Right lobe of liver (tissue), 6 donors: ENCODE measurements at places on chromosomes 1 and 21.

DNA sequence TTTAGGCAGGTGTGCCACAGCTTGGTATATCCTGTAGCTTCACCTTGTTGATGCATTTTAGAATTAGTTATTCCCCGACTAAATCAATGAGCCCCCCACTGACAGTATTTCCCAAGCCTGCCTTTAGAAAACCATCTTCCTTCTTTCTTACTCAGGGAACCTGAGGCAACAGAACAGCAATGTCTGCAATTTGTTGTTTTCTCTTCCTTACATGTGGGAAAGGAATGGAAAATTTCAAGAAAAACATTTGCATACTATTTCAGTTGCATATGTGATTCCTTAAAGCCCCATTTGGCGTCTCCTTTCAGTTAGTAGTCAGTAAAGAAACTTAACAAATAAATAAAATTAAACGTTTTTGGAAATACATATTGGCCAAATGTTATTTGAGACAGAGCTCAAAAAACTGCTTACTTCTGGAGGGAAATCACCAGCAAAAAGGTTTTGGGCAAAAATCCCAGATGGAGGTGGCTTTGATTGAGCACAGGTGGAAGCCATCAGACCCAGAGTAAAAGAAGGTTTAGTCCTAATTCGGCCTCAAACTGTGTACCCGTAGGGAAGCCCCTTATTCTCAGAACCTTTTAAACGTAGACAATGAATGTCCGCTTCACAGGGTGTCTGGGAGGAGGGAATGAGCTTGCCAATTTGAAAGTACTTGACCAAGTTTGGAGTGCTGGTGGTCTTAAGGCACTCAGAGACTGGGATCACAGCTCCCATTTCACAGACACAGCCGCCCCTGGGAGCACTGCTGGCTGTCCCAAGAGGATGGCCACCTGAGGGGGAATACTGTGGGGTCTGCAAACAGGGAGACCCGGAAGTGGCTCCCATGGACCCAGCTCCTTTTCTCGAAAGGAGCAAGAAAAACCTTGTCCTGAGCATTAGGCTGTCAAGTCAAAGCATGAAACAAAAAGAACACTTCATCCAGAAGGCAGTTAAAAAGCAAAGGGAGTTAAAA lies 9.4 kb downstream of the LHX4 start:
- no peak for DNase-seq

- DNase-seq = no peak
Observed at GRCh38 chr1:218557731-218558130, 212.6 kb downstream of the TGFB2 start.

GRCh38 chr1:162023547-162024501 lies at the start of gene OLFML2B:
OLFML2B (minus strand) TSS chr1:162023869; CDS start chr1:162023430, 439 bp downstream.
- DNase-seq = peak; percentile 75

GRCh38 chr1:6584126-6585080 lies 4.6 kb downstream of the ZBTB48 start:
- DNase-seq = no peak

- DNase-seq = peak; percentile 17
Observed at GRCh38 chr1:43438953-43439581, 14.7 kb downstream of the HYI start.

GRCh38 chr1:60581455-60582220 lies 500.7 kb upstream of the NFIA start:
- DNase-seq = no peak

DNA sequence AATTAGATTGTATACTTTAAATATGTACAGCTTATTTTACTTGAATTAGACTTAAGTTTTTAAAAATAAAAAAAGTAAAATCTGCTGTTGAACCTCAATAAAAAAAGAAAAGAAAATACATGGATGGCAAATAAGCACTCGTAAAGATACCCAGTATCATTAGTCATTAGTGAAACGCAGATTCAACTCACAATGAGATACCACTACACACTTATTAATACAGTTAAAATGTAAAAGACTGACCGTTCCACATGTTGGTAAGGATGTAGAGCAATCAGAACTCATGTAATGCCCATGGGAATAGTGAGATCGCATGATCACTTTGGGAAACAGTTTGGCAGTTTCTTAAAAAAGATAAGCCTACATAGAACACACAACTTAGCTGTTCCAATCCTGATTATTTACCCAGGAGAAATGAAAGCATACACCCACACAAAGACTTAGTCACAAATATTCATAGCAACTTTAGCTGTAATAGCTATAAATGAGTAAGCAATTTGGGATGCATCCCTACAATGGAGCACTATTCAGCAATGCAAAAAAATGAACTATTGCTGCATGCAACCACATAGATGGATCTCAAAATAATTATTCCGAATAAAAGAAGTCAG lies 7.3 kb downstream of the SH2D1B start:
- no peak for DNase-seq

DNA sequence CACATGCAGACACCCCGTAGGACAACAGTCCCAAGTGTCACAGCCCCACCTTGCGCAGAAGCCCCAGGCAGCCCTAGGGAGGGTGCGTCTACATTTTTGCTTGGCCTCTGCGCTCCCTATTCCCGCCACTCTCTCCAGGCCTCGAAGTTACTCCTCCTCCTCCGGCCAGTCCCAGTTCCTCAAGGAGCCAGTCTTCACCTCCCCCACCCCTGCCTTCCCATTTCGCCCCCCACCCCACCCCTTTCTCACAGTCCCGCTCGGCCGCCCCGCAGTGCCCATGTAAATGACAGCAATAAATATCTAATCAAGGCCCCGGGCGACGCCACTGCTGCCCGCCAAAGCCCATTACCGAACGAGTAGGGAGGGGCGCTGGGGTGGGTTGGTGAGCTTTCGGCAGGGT lies 3.2 kb downstream of the DMBX1 start:
- no peak for DNase-seq

DNA sequence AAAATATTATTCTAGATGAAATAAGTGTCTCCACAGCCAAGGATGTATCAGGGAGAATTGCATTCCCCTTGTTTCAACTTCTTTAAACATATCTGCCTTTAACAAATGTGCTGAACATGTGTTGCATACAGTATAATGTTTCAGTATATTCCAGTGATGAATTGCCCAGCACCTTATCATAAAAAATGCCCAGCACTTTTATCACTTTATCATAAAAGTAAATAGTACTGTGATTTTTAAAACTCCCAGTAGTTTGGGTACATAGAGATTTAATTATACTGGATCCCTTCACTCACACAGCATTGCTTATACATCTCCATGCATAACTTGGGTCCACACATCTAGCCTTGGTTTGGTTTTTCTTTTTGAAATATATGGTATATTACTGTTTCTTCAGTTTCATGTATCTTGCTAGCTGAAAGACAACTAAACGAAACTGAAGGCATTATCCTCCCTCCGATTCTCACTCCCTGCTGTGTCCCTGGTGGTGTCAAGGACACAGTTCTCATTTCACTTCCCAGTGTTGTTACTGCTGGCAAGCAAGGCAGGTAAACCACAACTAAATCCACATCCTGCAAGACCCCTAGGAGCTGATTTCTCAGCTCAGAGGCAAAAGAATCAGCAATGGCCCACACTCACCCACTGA lies 118.2 kb upstream of the SLC44A3 start:
- no peak for DNase-seq

GRCh38 chr1:208189183-208189582 lies 55.0 kb downstream of the PLXNA2 start:
- no peak for DNase-seq

GRCh38 chr1:50419907-50420677 lies 3.2 kb downstream of the DMRTA2 start:
- DNase-seq = no peak

- DNase-seq = no peak
Observed at GRCh38 chr1:91876781-91877573, 9.0 kb downstream of the TGFBR3 start.

DNA sequence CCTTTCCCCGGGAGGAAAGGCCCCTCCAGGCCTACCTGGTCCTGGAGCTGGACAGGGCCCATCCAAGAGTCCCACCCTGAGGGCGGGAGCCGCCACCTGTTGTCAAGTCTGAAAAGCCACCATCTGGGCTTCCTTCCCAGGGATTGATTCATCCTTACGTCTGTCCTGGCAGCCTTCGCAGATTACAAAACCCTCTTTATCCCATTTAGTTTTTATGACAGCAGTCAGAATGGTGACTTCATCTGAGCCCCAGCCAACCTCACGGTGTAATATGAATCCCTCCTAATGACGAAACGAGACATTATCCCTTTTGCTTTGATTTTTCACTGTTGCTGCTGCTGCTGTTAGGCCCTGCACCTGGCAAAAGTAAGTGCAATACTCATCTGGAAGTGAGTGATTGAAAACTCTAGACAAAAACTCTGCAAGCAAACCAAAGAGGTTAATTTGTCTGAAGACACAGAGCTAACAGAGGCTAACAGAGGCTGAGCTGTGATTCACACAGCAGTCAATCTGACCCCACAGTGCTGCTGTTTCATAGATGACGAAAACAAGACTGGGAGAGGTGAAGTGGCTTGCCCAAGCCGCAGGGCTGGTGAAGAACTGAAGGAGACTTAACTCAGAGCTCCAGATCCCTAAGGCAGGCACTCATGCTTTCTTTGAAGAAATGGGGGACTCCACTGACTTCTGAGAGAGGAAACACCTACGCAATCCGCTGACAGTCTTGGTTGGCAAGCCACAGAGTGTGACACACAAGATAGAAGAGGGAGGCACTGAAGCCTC lies 30.0 kb upstream of the S100A7 start:
- no peak for DNase-seq

- no peak for DNase-seq
Observed at GRCh38 chr1:237306726-237307125, 264.7 kb downstream of the RYR2 start.

- no peak for DNase-seq
Observed at GRCh38 chr21:41321211-41321907, 4.8 kb downstream of the FAM3B start.

GRCh38 chr1:233227930-233228465 lies 67.5 kb downstream of the PCNX2 start:
- no peak for DNase-seq
